Activated CD8-positive, alpha-beta memory T cell treated with anti-CD3 and anti-CD28 coated beads, Interleukin-2, amount 50 U/mL, for 4 hours (primary cell): ENCODE measurements at places on chromosomes 5 and 9.

- no peak for DNase-seq
Measured at GRCh38 chr9:86349271-86349670, 4.9 kb downstream of the TUT7 start.

DNA sequence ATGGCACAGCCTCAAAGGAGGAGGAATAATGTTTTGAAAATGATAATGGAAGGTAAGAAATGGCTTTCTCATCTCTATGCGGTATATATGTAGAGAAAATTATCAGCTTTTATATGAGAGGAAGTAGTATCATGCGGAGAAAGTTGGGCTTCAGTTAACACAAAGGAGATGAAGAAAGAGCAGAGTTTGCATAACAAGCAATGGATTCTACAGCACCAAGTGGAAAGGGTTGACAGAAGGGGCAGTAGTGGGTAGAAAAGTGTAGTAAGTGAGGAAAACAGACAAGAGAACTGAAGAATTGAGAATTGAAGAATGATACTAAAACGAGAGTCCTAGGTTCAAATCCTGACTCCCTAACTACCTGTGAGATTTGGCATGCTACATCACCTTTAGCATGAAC, 51.0 kb downstream of the GNG10 start:
- no peak for DNase-seq

DNA sequence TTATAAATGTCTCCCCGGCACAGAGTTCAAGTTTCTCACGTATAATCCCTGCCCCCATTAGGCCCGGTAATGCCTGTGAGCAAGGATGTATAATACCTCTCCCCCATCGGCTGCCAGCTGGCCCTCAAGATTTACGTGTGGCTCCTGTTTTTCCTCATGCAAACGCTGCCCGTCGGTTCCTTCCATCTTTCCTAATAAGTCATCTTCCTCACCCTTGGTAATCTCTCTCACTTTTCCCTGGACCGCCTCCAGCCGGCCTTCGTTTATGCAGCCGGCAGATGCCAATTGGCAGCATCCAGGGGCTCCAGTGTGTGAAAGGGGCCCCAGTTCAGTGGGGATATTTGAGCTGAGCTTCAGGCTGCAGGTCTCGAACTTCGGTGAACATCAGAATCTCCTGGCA, 86.5 kb upstream of the NEURL1B start:
- DNase-seq, result no peak

GRCh38 chr9:119091074-119091473, 278.2 kb downstream of the BRINP1 start:
- no peak for DNase-seq

- DNase-seq, result no peak
Measured at GRCh38 chr5:160555971-160556631, 134.4 kb downstream of the PTTG1 start.

DNA sequence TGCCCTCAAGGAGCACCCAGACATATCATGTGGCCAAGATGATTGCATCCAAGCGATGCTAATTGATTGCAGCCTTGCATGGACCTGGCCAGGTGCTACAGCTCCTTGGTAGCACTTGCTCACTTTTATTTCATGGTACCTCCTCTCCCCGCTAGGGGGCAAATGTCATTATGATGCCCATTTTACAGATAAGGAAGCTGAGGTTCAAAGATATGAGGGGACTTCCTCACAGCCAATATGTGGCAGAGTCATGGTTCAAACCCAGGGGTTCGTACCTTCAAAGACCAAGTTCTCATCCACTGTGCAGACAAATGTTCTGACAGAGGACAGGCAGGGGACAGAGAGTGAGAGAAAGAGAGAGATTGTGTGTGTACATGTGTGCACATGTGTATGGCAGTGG, 21.9 kb upstream of the KCNMB1 start:
- no peak for DNase-seq

- DNase-seq, result no peak
Measured at GRCh38 chr5:135678640-135679268, 100.0 kb upstream of the CXCL14 start.

GRCh38 chr5:140112685-140113179, 1.2 kb upstream of the PURA start:
- DNase-seq, result no peak

GRCh38 chr5:142342128-142342981, 17.5 kb upstream of the SPRY4 start:
- no peak for DNase-seq

- DNase-seq, result no peak
Measured at GRCh38 chr5:90144625-90145327, 264.8 kb downstream of the CETN3 start.

DNA sequence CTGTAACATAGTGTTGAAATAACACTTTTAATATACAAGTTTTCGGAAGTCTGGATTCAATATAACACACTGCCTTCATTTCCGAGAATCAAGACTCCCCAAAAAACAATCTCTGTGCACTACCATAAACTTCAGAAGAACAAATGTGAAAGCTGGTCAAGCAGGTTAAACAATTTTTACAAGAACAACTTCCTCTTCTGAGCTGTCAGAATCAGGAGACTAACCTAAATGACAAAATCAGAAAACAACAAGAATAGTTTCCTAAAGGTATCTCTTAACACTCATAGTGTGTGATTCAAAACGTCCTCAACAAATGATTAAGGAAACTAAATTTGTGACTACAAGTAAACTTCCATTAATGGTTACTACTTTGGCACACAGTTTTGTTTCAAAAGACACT, 11.6 kb downstream of the C9orf72 start:
- DNase-seq, result no peak

- DNase-seq, result no peak
Measured at GRCh38 chr5:143373076-143373475, 30.4 kb downstream of the NR3C1 start.

DNA sequence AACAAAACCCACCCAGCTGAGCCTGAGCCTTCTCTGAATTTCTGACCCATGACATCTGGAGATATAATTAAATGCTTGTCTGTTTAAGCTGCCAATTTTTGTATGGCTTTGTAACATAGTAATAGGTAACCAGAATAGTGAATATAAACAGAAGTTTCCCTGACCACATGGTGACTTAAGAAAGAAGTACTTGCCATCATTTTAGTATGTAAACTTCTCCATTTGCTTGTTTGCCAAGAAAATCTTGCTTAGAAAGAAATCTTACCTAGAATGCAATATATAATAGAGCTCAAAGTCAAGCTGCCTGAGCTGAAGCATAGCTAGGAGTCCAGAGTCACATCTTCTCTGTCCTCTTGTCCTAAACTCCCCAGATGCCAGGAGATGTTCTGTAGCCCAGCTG, 117.0 kb downstream of the PCSK1 start:
- no peak for DNase-seq

GRCh38 chr5:132203464-132203818, 24.2 kb downstream of the P4HA2 start:
- DNase-seq, result no peak

GRCh38 chr5:133894143-133894542, 74.3 kb downstream of the C5orf15 start:
- no peak for DNase-seq

DNA sequence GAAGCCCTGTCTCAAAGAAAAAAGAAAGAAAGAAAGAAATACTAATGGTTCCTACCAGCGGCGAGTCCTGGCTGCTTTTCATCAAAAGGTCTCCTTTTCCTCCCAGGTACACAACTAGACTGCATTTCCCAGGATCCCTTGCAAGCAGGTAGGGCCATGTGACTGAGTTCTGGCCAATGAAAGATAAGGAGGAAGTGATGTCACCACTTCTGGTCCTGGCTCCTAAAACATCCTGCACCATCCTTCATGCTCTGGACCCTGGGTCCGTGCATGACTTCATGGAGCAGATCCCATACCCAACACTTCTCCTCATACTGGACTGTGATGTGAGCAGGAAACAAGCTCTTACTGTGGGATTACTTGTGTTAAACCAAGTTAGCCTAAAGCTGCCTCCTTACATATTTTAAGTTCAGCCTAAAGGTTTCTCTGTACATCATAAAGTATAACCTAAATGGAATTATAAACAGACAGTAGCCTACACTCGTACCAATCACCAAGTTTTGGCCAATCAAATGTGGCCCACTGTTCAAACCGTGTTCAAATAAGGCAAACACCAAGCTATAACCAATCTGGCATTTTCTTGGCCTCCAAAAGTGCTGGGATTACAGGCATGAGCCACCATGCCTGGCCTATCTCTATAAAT, 30.2 kb upstream of the FUBP3 start:
- no peak for DNase-seq
